ENCODE measurements at places on chromosomes 12 and 14.

DNA sequence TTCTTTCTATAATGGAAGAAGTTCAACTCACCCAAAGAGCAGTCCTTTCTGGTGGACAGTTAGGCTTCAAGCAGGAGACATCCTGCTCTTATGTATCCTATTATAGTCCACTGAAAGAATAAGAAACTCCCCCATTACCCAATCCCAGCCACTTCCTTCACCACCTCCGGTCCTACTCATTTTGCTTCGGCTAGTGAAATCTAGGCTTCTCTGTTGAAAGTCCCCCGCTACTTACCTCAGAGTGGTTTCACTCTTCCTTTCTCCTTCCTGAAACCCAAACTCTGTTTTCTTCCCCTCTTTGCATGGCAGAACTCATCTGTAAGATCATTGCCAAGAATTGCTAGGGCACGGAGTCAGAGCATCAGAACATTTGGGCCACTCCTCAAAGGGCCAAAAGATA, at the start of gene GPR84:
Gene GPR84 (minus strand): TSS at position 74 of the 400 bp plus-strand sequence. CDS start 635 bp downstream, outside the sequence.
- DNase-seq = peak; percentile 29

DNA sequence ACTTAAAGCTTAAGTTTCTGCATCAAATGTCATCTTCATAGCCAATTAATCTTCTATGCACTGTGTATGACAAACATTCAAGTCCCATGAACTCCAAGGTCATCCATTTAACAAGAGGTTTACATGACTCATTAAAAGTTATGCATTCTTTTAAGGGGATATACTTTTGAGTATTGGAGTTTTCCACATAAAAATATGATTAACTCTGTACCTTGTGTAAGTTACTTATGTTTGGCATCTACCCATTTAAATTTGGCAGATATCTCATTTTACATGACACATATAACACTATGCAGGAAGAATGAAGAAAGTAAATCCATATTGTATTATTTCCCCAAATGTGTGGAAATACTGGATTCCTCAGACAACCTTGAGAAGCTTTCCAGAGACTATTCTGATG, 240.2 kb downstream of the PAX9 start:
- no peak for DNase-seq

- DNase-seq = no peak
Measured at GRCh38 chr12:57236201-57236924, 6.9 kb downstream of the SHMT2 start.

DNA sequence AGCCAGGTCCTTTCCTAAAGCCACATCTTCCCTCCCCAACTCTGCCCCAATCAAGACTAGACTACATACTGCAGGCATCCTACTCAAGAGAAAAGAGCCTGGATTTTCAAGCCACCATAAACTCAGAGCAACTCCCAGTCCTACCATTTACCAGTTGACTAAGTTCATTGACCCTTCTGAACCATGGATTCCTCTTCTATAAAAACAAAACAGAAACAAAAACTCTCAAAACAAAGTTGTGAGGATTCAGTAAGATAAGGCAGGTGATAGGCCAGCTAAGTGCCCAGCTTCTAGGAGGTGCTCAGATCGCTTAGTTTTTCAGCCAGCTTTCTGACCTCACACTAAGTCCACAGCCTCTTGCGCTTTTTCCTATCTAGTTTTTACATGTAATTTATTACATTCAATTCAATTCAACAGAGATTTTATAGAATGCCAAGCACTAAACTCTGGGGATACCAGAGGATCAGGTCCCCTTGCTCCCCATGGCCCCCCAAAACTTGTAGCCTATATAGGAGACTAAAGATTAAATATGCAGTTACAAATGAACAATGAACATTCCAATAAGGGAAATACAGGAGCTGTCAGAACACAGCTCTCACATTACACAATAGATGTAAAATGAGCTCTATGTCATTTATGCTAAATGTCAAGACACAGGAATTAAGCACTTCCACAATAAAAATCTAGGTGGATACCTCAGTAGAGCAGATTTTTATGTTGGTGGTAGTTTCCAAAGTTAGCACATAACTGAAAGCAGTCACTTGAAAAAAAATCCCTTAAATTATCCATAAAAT, 104.5 kb upstream of the EGLN3 start:
- DNase-seq = no peak

DNA sequence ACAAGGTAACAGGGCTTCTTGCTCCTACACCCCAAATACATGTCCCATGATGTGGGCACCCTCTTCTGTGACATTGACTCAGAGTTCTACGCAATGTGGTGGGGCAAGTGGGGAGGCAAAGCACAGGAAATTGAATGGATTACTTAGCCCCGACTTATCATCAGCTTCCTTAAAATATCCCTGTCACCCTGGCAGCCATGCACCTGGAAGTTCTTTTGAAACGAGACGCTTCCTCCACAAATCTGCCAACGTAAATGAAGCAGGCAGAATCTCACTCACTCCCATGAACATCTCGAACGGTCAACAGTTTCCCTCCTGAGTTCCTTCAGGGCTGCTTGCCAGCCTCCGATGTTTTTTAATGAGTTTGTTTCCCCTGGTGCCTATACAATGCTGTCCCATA, 33.5 kb downstream of the RNFT2 start:
- DNase-seq = no peak

GRCh38 chr12:1204581-1205121, 213.6 kb downstream of the ERC1 start:
- peak; percentile 21 for DNase-seq
